ENCODE measurements at places on chromosomes 7 and 10.

- no peak for DNase-seq
Measured at GRCh38 chr10:10800961-10801360, 216.7 kb upstream of the CELF2 start.

GRCh38 chr7:101206665-101207042 is 5.8 kb upstream of the MOGAT3 start:
- DNase-seq = no peak

- no peak for DNase-seq
Measured at GRCh38 chr7:27478084-27478483, 184.6 kb downstream of the HIBADH start.

DNA sequence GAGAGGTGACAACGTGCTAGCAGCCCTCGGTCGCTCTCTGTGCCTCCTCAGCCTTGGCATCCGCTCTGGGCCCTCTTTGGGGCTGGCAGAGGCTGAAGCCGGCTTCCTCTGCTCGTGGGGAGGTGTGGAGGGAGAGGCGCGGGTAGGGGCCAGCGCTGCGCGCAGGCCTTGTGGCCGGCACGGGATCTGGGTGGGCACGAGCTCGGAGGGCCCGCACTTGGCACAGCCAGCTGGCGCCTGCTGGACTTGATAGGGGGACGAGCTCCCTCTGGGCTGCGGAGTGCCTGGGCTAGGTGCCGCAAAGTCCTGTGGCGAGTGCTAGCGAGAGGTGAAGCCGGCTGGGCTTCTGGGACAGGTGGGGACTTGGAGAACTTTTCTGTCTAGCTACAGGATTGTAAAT is 170.7 kb downstream of the EXOC4 start:
- no peak for DNase-seq

DNA sequence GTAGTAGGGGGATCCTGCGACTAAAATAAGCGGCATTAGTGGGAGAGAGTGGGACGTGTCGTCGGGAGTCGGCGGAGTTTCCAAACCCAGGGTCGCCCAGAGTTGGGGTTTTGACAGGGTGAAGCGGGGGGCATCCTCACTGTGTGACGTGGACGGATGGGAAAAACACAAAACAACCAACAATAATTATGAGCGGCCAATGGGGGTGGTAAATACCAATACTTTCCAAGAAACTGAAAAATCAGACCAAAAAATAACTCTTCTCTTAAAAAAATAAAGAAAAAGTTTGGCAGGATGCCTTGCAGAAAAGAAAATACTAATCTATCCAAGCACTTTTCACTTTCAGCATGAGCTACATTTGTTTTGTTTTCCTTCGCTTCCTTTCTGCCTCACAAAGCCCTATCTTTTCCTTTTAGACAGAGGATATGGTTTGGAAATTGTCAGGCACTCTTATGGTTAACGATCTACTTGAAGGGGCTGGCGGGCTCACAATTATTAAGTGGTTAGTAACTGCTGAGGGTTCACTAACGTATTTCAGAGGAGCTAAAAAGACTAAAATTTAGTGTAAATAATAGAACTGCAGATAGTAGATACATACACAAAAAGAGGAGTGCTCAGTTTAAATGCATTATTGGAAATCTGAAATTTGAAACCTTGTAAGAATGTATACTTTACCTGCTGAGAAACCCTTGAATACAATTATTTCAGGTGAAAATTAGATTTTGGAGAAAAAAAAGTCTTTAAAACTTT is 802 bp upstream of the CDK6 start:
- no peak for DNase-seq

DNA sequence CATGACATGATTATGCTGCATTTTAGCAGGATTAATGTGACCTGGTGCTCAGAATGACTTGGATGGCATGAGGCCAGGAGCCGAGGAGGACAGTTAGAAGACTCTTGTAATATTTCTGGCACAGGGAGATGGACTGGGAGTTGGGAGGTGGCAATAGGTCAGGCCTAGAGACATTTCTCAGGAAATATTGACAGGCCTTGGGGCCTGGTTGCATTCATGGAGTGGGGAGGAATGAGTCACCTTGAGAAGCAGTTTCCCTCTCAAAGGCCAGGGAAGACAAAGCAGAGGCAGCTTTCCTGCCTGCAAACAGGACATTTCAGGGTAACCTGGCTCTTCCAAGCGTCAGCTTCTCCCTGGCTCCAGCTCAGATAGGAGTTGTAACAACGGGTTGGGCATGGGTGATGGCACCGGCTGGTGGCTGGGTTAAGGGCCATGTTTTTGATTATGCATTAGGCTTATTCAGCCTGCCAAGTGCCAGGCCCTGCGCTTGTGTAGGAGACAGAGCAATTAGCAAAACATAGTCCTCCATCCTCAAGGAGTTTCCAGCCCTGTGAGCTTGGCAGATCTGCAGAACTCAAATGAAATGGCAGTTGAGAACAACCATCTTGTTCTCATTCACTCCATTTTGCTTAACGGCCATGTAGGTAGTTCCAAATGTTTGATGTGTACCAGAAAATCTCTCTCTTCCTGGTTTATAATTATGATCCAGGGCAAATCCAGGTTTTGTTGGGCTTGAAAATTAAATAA is 38.2 kb downstream of the HK1 start:
- no peak for DNase-seq

GRCh38 chr10:33365871-33366411 is 31.5 kb upstream of the NRP1 start:
- DNase-seq = no peak
